Stimulated activated CD4-positive, alpha-beta T cell treated with anti-CD3 and anti-CD28 coated beads, Interleukin-1b, Interleukin-23, amount 100 ng/mL, for 24 hours (primary cell): ENCODE measurements at places on chromosomes 2 and 18.

GRCh38 chr18:59950215-59950944, 50.6 kb downstream of the PMAIP1 start:
- no peak for DNase-seq

DNA sequence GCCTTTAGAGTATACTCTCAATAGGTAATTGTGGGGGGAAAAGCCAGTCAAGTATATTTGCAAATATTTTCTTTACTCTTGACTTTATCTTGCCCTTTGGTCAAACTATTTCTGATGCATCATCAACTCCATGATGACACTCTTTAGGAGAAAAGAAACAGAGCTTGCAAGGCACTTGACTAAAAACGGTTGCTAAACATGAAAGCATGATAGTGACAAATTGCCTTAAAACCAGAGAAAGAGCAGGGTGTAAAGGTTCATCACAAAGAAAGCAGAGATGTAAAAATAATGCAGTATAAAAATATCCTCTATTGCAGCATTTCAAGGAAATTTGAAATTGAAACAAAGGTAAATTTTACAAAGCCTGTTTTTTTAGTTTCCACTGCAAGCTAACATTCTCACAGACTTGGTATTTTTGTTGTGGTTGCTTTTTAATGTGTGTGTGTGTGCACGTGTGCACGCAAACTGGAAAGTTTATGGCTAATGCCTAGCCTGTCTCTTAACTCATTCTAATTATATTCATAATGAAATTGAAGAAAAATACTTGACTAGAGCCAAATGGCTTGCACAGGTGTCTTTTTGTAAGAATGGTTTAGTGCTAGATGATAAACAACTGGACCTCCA, 503.6 kb downstream of the ARHGAP15 start:
- no peak for DNase-seq

DNA sequence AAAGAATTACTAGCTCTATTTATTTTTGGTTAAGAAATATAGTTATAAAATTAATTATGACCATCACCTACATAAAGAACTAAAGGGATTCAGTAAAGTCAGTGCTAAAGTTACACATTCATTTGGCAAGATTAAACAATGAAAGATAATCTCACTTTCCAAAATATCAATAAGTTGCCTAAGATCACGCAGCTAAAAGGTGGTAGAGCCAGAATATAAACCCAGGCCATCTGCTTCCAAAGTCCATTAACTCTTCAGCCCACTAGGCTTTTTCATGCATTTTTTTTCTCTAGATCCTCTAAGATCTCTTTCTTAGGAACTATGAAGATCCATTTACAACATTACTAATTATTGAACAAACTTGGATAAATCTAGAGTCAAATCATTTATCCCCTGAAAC, 66.6 kb upstream of the RND3 start:
- no peak for DNase-seq

- no peak for DNase-seq
These were observed 16.2 kb downstream of the ATOH8 start for GRCh38 chr2:85769983-85770362.

GRCh38 chr2:138841459-138841858, 61.3 kb upstream of the NXPH2 start:
- DNase-seq: no peak

- no peak for DNase-seq
These were observed 13.8 kb upstream of the PLA2R1 start for GRCh38 chr2:160076241-160076640.

DNA sequence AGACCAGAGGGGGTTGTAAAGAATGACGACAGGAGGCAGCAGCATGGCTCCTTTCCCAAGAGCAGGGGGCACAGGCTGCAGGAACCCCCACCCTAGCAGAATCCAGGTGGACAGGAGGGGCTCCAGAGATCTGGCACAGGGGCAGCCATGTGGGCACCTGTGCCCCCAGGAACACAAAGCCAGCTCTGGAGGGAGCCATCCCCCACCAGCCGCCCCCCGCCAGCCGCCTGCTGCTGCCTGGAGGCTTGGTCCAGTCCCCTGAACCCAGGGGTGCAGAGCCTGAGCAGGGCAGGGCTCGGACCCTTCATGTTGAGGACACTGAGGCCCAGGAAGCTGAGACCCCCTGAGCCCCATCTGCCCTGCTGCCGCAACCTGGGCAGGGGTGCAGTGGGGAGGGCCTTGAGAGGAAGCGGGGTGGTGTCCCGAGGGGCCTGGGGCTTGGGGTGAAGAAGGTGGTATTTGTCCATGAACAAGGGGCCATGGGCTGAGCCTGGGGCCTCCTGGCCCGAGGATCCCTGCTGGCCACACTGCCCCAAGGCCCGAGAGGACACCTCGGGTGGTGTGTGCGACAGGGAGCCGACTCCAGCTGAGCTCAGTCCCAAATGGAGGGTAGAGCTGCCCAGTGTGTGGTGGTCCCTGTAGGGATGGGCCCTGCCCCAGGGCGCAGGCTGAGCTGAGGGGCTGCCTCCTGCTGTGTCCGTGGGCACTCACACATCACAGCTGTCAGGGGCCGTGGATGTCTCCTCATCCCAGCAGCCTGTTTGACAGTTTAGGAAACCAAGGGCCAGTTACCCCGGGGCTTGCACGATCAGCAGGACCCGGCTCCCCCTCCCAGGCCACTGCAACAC, 39.8 kb upstream of the SNED1 start:
- DNase-seq: no peak

GRCh38 chr2:7725850-7726242, 808.6 kb downstream of the RNF144A start:
- DNase-seq: no peak

GRCh38 chr2:102126660-102127059, 15.9 kb upstream of the IL1R1 start:
- no peak for DNase-seq
